Astrocyte of the cerebellum (primary cell): ENCODE measurements at places on chromosomes 3 and 15.

DNA sequence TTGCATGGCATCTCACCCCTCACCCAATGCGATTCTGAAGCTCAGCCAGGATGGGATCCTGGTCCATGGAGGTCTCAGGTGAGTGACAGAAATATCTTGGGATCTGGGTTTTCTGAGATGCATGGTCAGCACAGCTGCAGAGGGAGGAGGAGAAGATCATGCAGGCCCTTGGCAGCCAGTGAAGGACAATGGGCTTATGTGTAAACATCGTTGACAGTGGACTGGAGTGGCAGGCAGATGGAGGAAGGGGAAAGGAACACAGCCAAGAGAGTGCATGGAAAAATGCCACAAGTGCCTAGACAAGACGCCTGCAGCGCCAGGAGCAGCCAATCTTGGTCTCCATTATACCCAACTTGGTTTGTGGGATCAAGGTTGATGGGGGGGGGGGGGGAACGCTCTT lies 347.9 kb downstream of the MCTP2 start:
- DNase-seq, result no peak

- DNase-seq, result peak; percentile 75
These were observed 39.5 kb upstream of the TPRG1 start for GRCh38 chr3:189132231-189132671.

- DNase-seq, result no peak
These were observed 68.9 kb downstream of the WHAMM start for GRCh38 chr15:82878325-82878724.

DNA sequence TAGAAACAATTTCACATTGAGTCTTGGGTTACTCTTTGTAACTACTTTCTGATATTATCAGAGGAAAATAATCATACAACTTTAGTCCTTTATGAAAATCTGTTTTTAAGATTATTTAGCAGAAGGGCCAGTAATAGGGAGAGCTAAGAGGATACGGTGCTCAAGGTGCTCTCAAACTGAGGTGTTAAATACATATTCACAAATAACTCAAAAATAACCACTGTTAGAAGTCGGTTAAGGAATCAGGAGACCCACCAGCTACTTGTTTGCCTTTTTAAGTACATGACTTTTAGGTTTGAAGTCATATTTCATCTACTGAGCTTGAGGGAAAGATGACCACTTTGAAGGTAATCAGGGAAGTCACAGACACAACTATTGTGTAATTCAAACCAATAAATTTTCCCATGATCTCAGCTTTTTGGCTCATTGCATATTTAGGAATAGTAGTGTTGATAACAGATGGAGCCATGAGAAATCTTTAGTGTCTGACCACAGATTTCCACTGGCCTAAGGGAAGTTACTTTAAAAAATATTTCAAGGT lies 1.4 kb upstream of the RSRC1 start:
- no peak for DNase-seq

DNA sequence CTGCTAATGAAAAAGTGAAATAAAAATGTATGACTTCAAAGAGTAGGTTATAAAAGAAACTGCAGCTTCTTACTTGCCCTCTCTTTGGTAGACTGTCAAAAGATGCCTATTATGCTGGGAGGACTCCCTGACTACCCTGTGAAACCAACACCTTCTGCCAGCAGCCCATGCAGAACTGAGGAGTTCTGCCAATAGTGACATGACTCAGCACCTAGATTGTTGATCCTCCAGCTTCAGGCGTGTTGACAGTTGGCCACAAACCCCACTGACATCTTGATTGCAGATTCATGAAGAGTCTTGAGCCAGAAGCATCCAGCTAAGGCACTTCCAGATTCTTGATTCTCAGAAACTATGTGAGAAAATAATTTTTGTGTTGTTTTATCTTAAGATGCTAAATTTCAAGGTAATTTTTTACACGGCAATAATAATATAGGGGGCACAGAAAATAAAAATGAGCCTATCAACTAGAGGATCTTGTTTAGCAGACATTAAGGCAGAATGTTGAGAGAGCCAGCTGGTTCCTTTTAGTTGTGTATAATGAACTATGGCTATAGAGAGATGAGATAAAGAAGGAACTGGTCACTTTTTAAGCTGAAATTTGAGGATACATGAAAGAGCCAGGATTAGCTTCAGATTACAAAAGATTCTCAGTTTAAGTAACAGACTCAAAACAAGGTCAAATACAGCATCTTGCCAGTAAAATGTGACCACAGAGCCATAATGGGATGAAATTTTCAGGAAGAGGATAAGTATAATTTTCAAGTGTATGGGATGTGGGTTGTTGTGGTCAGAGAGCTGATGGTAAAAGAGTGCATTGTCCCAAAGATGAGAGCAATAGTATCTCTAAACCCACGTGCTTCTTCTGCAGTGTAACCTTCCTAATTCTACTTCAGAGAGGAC lies 588.7 kb upstream of the CBLB start:
- DNase-seq, result peak; percentile 93

GRCh38 chr3:27479806-27480543 lies 4.2 kb downstream of the SLC4A7 start:
- no peak for DNase-seq

DNA sequence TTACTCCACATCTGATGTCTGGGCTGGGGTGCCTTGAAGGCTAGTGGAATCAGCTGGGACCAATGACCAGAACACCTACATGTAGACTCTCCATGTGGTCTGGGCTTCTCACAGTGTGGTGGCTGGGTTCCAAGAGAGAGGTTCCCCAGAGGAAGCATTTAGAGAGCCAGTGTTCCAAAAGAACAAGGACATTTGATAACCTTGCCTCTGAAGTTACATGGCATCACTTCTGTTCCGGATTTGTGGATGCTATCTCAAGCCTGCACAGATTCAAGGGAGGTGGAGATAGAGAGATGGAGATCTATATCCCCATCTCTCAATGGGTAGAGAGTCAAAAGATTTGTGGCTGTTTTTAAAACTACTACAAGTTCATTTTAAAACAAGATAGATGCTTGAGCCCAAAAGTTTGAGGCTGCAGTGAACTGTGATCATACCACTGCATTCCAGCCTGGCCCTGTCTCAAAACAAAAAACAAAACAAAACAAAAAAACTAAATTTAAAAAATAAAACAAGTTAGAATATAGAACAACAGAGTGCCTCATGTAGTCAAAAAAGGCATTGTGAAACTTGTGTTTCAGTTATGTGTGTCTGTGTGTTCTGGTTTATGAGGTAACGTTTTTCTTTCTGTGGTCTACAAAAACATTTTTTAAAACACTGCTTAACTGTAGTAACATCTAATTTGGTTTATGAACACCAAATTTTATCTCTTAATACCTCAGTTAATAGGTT lies 44.8 kb downstream of the PDE8A start:
- no peak for DNase-seq

GRCh38 chr3:112297714-112298113 lies 3.7 kb upstream of the SLC9C1 start:
- DNase-seq, result no peak

DNA sequence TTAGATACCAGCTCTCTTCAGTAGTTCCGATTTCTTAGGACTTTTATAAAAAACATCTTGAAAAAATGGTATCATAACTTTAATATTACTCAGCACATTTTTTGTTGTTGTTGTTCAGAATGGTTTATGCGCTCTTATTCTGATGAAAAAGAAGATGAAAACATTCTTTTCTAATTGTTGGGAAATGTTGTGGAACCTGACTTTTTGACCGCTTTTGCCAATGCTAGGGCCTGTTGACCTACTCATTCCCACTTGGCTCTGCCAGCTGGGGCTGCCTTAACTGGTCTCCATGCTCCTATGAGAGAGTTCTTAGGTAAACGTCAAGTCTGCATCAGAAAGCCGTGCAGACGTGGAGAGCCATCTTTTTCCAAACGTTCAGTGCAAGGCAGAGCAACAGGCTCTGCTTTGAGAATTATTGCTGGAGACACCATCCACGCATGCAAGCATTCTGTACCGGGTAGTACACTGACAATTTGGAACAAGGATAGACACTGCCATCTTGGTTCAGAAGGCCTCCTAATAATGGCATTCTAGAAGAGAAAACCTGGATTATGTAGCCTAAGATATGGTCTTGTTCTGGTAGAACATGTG lies 176.8 kb downstream of the GHSR start:
- no peak for DNase-seq

- DNase-seq, result no peak
These were observed 120.1 kb downstream of the VGLL4 start for GRCh38 chr3:11523572-11524101.

DNA sequence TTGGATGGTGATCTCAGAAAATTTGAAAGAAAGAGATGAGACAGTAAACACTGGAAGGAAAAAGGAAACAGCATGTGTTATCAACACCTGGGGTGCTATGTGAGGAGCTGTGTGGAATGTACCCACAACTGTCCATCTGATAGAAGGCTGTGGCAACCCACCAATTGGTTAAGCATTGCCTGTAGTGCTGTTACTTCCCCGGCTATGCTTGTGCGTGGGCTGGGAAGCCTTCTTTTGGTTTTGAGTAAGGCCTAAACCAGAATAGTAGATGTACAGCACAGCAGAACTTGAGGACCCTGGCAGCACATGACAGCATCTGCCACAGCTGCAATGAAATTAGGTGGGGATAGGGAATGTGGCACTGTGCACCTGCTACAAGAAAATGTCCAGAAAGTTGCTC lies 184.5 kb downstream of the FHIT start:
- no peak for DNase-seq

DNA sequence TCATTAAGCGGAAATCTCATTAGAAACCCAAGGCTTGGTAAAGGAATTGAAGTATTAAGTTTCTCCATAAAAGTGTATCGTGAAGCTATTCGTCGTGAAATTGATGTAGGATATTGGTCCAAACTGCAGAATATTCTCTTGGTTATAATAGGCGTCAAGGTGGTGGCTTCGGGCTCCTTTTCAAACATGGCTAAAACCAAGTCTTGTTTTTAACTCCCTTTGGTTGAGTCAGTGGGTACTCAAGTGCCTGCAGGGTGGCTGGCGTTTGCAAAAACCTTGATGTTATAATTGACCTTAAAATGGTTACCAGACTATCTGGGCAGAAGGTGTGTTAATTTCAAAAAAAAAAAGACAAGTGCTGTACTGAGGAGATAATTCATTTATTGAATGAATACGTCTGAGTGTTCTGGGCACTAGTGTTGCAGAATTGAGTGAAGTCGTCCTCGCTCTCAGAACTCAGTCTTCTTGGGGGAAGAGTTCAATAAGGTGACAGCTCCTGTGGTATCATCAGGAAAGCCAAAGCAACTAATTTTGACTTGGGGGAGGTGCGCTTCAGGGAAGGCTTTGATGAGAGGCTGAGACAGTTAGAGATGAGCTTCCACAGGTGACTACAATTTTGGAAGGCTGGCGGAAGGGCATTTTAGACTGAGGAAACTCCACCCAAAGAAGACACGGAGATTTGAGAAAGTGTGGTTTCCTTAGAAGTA lies 1.5 kb downstream of the UBE2Q2 start:
- DNase-seq, result no peak

GRCh38 chr15:56366211-56366610 lies 985 bp downstream of the TEX9 start:
- DNase-seq, result no peak

DNA sequence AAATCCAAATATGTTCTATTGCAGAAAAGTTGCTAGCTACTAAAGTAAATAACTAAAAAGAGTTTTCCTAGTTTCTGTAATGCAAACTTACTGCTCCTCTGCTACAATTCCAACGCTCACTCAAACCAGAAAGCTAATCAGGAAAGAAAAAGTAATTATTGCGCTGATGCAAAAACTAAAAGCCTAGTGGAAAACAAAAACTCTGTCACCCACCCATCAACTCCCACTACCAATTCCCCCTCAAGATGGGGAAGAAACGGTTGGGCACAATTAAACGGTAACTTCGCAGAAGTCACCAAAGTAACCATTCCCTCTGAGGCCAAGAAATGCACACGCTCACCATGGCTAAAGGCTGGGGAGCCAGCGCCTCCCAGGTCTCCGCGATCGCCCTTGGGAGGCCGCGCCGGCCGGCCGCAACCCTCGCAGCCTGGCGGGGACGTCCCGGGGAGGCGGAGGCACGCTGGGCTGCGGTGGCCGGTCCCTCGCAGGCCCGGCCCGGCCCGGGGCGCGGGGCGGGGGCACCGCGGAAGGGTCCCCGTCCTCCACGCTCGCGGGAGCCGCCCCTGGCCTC lies 684 bp downstream of the SLTM start:
- no peak for DNase-seq

GRCh38 chr15:91219206-91219605 lies 119.1 kb downstream of the SV2B start:
- no peak for DNase-seq

DNA sequence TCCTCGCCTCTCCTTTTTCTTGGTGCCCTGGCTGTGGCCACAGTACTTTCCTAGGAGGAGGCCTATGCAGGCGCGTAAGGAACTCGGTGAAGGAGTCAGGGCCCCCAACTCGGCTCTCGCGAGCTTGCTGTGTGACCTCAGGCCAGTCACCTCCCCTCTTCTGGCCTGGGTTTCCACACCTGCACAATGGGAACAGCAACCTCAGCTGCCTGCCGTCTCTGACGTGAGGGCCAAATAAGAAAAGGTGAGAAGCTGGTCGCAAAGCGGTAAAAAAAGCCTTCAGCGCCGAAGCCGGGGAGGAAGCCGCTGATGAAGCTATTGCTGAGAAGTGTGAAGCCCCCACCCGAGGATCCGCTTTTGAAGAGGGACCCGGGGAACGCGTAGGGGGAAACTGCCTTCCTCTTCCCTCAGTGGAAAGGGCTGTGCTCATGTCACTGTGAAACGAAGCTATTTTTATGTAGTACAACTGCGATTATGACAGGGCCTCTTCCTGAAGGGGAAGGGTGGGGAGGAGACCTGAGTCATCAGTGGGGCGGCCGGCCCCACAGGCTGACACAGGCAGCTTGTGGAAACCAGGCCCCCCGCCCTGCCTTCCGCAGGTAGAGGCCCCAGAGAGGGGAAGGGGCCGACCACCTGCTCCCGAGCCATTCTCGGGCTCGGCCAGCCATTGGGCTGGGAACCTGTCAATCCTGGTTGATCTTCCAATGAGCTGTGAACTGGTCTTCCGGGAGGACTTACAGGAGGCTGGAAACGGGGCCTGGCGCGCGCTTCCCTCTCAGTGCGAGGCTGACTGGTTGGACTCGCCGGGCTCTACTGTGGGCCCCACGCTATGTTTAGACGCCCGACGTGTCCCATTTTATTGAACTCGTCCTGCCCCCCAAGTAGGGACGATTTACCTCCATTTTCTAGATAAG lies 18.0 kb upstream of the ANKDD1A start:
- DNase-seq, result peak; percentile 72

GRCh38 chr3:177976241-177976640 lies 560.0 kb upstream of the KCNMB2 start:
- no peak for DNase-seq

- no peak for DNase-seq
These were observed 13.2 kb upstream of the GNB4 start for GRCh38 chr3:179464323-179465092.

DNA sequence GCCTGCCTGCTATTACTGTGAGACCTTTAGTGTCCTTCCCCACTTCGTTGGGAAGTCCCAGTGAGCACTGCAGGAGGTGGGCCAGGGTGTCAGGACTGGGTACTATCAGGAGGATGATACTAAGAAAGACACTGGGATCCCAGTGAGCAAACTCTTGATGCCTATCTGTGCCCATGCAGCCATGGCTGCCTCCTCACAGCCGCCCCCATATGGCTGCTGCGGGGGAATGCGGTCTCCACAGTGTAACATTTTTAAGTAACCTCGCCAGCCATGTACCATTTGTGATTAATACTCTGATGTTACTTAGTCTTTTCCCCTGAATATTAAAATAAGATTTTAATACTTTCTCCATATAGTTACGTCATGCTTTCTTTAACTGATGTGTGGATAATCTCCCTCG lies 312.2 kb downstream of the RYR3 start:
- DNase-seq, result no peak

GRCh38 chr15:65981837-65982626 lies 112.7 kb downstream of the RAB11A start:
- no peak for DNase-seq

GRCh38 chr3:56748663-56749231 lies 53.0 kb downstream of the ARHGEF3 start:
- DNase-seq, result no peak
